ENCODE measurements at places on chromosomes 4 and X. TPM values are rescaled to one million over a fixed set of nuclear protein-coding genes. Genes with fewer than 3 reads are reported as not detected.

The PTPN13 gene
- 55.2 TPM for total RNA-seq

The CT45A5 gene
- not detected for total RNA-seq

The CWH43 gene
- not detected for total RNA-seq

The UGT8 gene
- not detected for total RNA-seq

The POU3F4 gene
- not detected for total RNA-seq

The C1QTNF7 gene
- total RNA-seq: 1.5 TPM

DNA sequence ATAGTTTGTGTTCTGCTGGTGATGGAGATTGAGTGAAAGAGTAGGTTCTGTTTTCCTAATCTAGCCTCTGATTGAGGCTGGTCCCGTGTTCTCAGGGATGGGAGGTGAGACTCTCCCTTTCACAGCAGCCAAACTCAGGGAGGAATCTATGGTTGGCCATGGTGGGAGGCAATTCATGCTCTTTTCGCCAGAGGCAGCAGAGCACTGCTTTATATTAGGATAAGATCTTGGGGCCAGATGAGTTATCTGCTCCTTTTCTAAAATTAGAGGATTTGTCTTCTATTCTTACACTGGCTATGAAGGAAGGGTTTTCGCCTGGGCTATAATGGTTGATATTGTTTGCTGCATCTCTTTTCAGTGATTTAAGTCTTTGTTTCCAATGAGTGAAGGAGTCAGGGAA is 63.9 kb upstream of the NLGN4X start:
- H3K4me1 ChIP-seq: no peaks in the 10 kb centered on the region
- no peak for DNase-seq
- no peak overlapping the region for H3K4me3 ChIP-seq
- H3K27ac ChIP-seq: no peak overlapping the region
- no peaks in the 10 kb centered on the region for H3K36me3 ChIP-seq

DNA sequence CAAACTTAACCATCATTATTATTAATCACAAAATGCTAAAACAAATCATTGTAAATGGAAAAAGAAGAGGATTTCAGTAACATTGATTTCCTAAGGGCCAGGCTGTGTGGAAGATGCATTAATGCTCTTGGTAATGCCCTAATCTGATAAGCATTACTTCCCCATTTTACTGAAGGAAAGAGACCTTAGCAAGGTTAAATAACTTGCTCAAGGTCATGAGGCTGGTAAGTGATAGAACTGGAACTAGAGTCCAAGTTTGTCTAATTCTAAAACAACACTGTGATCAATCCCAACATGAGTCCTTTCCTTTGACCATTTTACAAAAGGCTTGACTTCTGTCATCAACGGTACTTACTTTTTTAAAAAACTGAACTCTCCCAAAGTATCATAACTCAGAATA is 32.6 kb downstream of the ADAMTS3 start:
- no peak overlapping the region for H3K27ac ChIP-seq
- H3K4me1 ChIP-seq: no peaks in the 10 kb centered on the region
- H3K4me3 ChIP-seq: no peak overlapping the region
- H3K36me3 ChIP-seq: no peaks in the 10 kb centered on the region
- no peaks in the 10 kb centered on the region for H3K27me3 ChIP-seq
- no peak for DNase-seq

- H3K27ac ChIP-seq: no peak overlapping the region
- H3K36me3 ChIP-seq: no peaks in the 10 kb centered on the region
- no peak for DNase-seq
- H3K27me3 ChIP-seq: no peaks in the 10 kb centered on the region
- no peak overlapping the region for H3K4me3 ChIP-seq
Observed at GRCh38 chr4:109589119-109589518, 29.1 kb downstream of the MCUB start.

GRCh38 chrX:51802917-51803688 is 59.9 kb downstream of the GSPT2 start:
- H3K4me1 ChIP-seq: no peaks in the 10 kb centered on the region
- no peaks in the 10 kb centered on the region for H3K27me3 ChIP-seq
- peak overlapping the region; percentile 75 for H3K27ac ChIP-seq

DNA sequence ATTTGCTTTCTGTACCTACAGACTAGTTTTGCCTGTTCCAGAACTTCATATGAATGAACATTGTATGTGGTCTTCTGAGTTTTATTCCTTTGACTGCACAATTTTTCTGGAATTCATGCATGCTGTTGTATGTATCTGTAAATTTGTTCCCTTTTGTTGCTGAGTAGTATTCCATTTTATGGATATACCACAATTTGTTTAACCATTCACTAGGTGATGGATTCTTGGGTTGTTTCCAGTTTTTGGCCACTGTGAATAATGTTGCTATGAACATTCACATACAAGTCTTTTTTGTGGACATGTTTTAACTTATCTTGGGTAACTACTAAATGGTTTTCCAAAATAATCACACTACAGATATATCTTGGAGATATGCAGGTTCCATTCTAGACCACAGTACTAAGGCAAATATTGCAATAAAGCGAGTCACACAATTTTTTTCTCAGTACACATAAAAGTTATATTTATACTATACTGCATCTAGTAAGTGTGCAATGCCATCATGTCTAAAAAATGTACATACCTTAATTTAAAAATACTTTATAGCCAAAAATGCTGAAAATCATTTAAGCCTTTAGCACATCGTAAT is 58.7 kb downstream of the TSPAN5 start:
- H3K27ac ChIP-seq: no peak overlapping the region
- no peak for DNase-seq
- peaks cover 2% of the 10 kb centered on the region for H3K4me1 ChIP-seq
- no peaks in the 10 kb centered on the region for H3K27me3 ChIP-seq
- no peak overlapping the region for H3K4me3 ChIP-seq

- no peak overlapping the region for H3K4me3 ChIP-seq
- no peaks in the 10 kb centered on the region for H3K36me3 ChIP-seq
- no peaks in the 10 kb centered on the region for H3K27me3 ChIP-seq
- no peak for DNase-seq
Observed at GRCh38 chr4:183814461-183814860, 90.6 kb upstream of the STOX2 start.

Measured in fibroblast of lung (primary cell).